ENCODE measurements at places on chromosomes 16 and 17. TPM values are rescaled to one million over a fixed set of nuclear protein-coding genes. Genes with fewer than 3 reads are reported as not detected.
A peak's percentile ranks its signal among the peaks of the same experiment; 100 is the strongest.

DNA sequence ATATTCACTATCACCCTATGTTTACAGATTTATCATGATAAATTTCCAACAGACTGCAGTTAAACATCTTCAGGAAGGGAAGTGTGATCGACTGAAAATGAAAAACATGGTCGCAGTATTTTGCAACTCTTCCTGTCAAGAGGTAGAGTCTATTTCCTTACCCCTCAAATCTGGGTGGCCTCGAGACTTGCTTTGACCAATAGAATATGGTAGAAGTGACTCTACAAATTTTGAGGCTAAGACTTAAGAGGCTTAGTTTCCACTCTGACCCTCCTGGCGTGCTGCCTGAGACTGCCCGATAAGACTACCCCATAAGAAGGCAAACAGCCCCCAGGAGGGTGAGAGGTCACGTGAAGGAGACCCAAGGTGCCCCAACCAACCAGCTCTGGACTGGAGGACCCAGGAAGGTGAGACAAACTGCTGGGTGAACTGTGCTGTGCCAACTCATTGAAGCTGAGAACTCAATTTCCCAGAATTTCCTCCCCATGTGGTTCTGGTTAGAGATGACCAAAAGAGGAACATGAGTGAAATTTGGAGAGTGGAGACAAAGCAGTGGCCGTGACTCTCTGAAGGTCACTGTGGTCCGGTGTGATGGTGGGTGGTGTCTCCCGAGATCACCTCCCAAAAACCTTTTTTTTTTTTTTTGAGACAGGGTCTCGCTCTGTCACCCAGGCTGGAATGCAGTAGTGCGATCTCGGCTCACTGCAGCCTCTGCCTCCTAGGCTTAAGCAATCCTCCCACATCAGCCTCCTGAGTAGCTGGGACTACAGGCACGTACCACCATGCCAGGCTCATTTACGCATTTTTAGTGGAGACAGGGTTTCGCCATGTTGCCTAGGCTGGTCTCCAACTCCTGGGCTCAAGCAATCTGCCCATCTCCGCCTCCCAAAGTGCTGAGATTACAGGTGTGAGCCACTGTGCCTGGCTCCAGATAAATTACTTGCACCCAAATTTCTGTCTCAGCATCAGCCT is 38.2 kb upstream of the LITAF start:
- no peak for DNase-seq

- no peak for DNase-seq
Measured at GRCh38 chr17:81659038-81659437, 2.7 kb upstream of the PDE6G start.

DNA sequence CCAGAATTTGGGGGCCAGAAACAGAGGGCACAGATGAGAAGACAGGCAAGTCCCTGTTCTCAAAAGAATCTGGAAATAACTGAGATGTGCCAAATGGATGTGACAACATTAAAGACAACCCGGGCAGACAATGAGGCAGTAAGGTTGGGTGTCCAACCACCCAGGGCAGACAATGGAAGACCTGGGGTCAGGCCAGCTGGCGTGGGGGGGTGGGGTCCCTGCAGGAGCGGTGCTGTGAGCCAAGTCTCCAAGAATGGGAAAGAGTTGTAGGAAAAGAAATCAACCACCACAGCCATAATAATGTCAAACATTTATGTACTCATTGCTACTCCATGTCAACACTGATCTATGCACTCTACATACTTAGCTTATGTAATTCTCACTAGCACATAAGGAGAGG is 203.3 kb downstream of the C16orf78 start:
- DNase-seq = no peak

GRCh38 chr17:66302761-66303626 is 581 bp downstream of the PRKCA start:
- DNase-seq = peak; percentile 29

GRCh38 chr17:21095735-21096134 is 31.0 kb upstream of the DHRS7B start:
- no peak for DNase-seq

GRCh38 chr17:2347805-2348685 is 10.7 kb downstream of the SGSM2 start:
- DNase-seq = no peak

- DNase-seq = no peak
Measured at GRCh38 chr17:81126281-81127132, 38.8 kb upstream of the PVALEF start.

DNA sequence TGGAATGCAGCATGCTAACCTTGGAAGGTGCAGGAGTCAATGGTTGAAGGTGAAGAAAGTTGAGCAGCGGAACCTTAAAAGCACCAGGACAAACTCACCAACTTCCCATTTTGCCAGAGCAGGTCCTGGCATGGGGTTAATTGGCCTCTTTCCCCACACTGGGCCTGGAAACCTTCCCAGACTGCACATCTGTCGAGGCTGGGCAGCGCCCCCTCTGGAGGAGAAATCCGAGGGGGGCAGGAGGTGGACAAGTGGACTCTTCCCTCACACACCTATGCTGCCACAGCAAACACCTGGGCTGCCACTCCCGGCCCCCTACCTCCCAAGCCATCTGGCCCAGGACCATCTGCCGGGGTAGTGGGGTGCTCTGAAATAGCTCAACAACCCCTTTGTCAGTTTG is 232.4 kb downstream of the CBLN1 start:
- DNase-seq = no peak

- no peak for DNase-seq
Measured at GRCh38 chr17:17938388-17939107, 33.7 kb downstream of the TOM1L2 start.

- no peak for DNase-seq
Measured at GRCh38 chr17:64217249-64217691, 45.8 kb downstream of the TEX2 start.

- DNase-seq = no peak
Measured at GRCh38 chr16:68257251-68257905, 6.9 kb upstream of the SLC7A6 start.

- no peak for DNase-seq
Measured at GRCh38 chr17:8162997-8163977, 539 bp upstream of the VAMP2 start.

GRCh38 chr16:19967561-19967960 is 82.9 kb upstream of the GPRC5B start:
- no peak for DNase-seq

HCRT gene
- total RNA-seq = not detected

WRAP53 gene
- 13.7 TPM for total RNA-seq

BRICD5 gene
- 6.5 TPM for total RNA-seq

KCNAB3 gene
- total RNA-seq = 0.32 TPM

ASPHD1 gene
- total RNA-seq = 1.3 TPM

Measured in pulmonary artery endothelial cell (primary cell).